Pancreas (tissue), 10 donors: ENCODE measurements at places on chromosomes 11 and 22. TPM values are rescaled to one million over a fixed set of nuclear protein-coding genes. Genes with fewer than 3 reads are reported as not detected.

GRCh38 chr11:5719703-5720495, 16.3 kb upstream of the OR56B1 start:
- no peaks in the 10 kb centered on the region for H3K27me3 ChIP-seq
- no peak overlapping the region for H3K27ac ChIP-seq
- no peaks in the 10 kb centered on the region for H3K4me1 ChIP-seq
- no peak overlapping the region for H3K4me3 ChIP-seq
- no peaks in the 10 kb centered on the region for H3K36me3 ChIP-seq
- no peak for DNase-seq

DNA sequence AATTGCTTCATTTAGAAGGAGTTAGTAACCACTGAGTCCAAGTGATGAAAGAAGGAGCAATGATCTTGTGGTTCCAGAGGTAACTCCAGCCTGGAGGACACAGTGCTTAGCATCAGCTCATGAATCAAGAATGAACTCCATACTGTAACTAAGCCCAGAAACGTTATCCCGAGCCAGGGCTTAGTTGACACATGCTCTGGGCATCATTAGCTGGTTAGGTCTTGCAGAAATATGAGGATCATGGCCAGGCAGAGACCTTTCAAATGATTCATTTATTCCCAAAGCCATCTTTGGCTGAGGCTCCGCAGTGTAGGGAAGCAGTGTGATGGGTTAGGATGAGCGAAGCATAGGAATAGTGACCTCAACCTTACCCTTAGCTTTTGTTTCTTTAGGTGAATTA, 277.4 kb downstream of the FAM76B start:
- no peaks in the 10 kb centered on the region for H3K27me3 ChIP-seq
- H3K4me3 ChIP-seq = no peak overlapping the region
- no peak overlapping the region for H3K27ac ChIP-seq
- no peaks in the 10 kb centered on the region for H3K4me1 ChIP-seq

DNA sequence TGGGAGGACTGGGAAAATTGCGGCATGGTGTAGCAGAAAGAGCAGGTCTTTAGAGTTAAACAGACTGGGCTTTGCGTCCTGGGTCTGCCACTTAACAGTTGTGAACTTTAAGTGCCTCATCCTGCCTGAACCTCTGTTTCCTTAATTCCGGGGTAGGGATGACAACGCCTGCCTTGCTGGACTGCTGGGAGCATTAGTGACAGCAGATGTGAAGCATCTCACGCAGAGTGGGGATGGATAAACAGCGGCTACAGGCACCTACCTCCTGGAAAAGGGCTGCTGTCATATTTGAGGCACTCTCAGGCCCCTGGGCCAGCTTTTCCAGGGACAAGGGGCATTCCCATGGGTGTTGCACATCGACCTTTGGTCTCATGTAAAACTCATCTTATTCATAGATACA, 572.2 kb downstream of the TBC1D22A start:
- H3K27me3 ChIP-seq = no peaks in the 10 kb centered on the region
- DNase-seq = no peak
- H3K36me3 ChIP-seq = no peaks in the 10 kb centered on the region
- H3K4me3 ChIP-seq = no peak overlapping the region

DNA sequence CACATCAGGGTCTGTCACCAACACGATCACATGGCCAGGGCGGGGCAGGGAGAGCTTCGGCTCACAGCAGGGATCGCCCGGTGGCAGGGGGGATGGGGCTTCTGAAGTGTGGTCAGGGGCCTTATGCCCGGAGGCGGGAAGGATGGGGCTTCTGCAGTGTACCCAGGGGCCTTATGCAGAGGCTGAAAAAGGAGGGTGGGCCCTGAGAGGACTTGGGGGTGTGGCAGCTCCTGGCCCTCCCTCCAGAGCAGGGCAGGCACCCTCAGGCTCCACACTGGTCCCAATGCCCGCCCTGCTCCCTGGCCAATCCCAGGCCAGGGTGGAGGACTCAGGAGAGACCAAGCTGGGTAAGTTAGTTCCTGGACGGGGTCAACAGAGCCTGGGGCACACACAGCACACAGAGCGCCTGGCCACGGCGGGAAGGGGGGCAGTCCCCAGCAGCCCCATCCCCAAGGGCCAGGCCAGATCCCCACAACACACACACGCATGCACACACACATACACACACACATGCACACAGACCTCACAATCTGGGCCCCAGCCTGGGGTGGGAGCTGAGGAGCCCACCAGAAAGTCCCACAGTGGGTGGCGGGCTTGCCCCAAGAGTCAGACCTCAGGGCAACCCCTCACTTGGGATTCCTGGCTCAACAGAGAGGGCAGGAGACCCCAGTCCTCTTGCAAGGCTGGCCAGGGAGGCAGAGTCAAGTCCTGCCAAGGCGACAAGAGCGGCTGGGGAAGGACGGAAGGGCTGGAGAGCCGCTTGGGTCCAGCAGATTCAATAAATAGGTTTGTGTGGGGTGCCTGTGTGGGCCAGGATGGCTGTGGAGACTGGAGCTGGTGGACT, 1.1 kb upstream of the CEND1 start:
- H3K4me3 ChIP-seq = no peak overlapping the region
- no peaks in the 10 kb centered on the region for H3K36me3 ChIP-seq
- no peak overlapping the region for H3K27ac ChIP-seq
- DNase-seq = peak; percentile 79
- no peaks in the 10 kb centered on the region for H3K4me1 ChIP-seq

DNA sequence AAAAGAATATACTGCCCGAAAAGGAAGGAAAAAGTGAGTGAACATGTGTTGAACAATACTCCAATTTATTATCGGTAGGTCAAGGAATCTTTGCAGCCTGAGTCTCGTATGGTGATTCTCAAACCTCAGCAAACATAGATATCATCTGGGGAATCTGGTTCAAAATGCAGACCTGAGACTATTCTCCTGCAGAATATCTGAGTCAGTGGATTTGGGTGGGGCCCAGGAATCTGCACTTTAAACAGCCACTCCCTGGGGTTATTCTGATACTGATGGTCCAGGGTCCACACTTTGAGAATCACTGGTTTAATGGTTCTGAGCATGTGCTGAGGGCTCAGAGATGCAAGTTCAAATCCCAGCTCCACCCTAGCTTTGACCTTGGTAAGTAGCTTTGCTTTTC, 53.6 kb upstream of the GRK3 start:
- H3K36me3 ChIP-seq = no peaks in the 10 kb centered on the region
- H3K4me3 ChIP-seq = no peak overlapping the region
- no peak for DNase-seq
- H3K27ac ChIP-seq = no peak overlapping the region
- H3K4me1 ChIP-seq = no peaks in the 10 kb centered on the region

- no peak overlapping the region for H3K4me3 ChIP-seq
- H3K27me3 ChIP-seq = no peaks in the 10 kb centered on the region
- no peaks in the 10 kb centered on the region for H3K4me1 ChIP-seq
- no peak overlapping the region for H3K27ac ChIP-seq
- DNase-seq = no peak
- H3K36me3 ChIP-seq = no peaks in the 10 kb centered on the region
These were observed 141.6 kb downstream of the EFCAB6 start for GRCh38 chr22:43670513-43670912.

Gene MRPL48
- 19.4 TPM for polyA plus RNA-seq

Gene A4GALT
- polyA plus RNA-seq = 13.2 TPM

Gene FOLR2
- polyA plus RNA-seq = 2.4 TPM

Gene APOA1
- 1.0 TPM for polyA plus RNA-seq

Gene OSM
- 0.23 TPM for polyA plus RNA-seq

Gene RCOR2
- 1.9 TPM for polyA plus RNA-seq

Gene KCNE3
- 4.1 TPM for polyA plus RNA-seq

Gene AIFM3
- polyA plus RNA-seq = 4.5 TPM

Gene MAP6
- 4.2 TPM for polyA plus RNA-seq

Gene GDPD5
- polyA plus RNA-seq = 92.9 TPM

Gene CABP4
- polyA plus RNA-seq = 0.99 TPM
